Endodermal cell (in vitro differentiated cells): ENCODE measurements at places on chromosomes 1 and 21. TPM values are rescaled to one million over a fixed set of nuclear protein-coding genes. Genes with fewer than 3 reads are reported as not detected.

Gene KANK4
- total RNA-seq = 0.43 and 0.70 TPM in 2 replicates

Gene LRRC53
- not detected in 2 replicates for total RNA-seq

Gene HHAT
- 9.6 to 12.4 TPM (median 9.8 TPM) in 3 replicates for total RNA-seq

Gene TRIM46
- 4.2 and 5.1 TPM in 2 replicates for total RNA-seq

Gene C8B
- total RNA-seq = not detected in 2 replicates

Gene SIK1
- total RNA-seq = 3.8 and 4.0 TPM in 2 replicates

Gene SF3B4
- 85.8 and 95.0 TPM in 2 replicates for total RNA-seq

Gene CGN
- 32.6 to 41.7 TPM (median 39.7 TPM) in 3 replicates for total RNA-seq

Gene PLA2G2F
- not detected in 3 replicates for total RNA-seq

Gene COL8A2
- total RNA-seq = 0.15 to 0.49 TPM (median 0.18 TPM) in 3 replicates

Gene S100A7A
- not detected in 3 replicates for total RNA-seq

Gene BEND5
- total RNA-seq = 5.9 and 6.1 TPM in 2 replicates

Gene TESK2
- total RNA-seq = 9.4 and 10.3 TPM in 2 replicates

Gene RGS7
- total RNA-seq = 1.0 and 1.6 TPM in 2 replicates

Gene PHLDA3
- total RNA-seq = 9.6 to 16.1 TPM (median 10.0 TPM) in 3 replicates

Gene SPRR3
- not detected in 3 replicates for total RNA-seq

Gene WDR77
- total RNA-seq = 24.9 to 62.8 TPM (median 60.4 TPM) in 3 replicates

Gene RBP7
- 0.77 to 1.1 TPM (median 1.0 TPM) in 3 replicates for total RNA-seq

Gene ERMAP
- total RNA-seq = 4.1 to 5.9 TPM (median 5.1 TPM) in 3 replicates

Gene ZBTB8A
- total RNA-seq = 11.7 to 26.2 TPM (median 25.3 TPM) in 3 replicates

Gene UBASH3A
- not detected in 2 replicates for total RNA-seq

Gene OR2L2
- total RNA-seq = 0.07 and 0.13 TPM in 2 replicates

Gene TNFRSF9
- not detected in 2 replicates for total RNA-seq

Gene RGS8
- total RNA-seq = 5.6 to 7.8 TPM (median 6.0 TPM) in 3 replicates

Gene HNRNPU
- total RNA-seq = 556 and 563 TPM in 2 replicates

Gene FCRLB
- total RNA-seq = 0.16 and 0.22 TPM in 2 replicates

Gene SPATA46
- total RNA-seq = not detected in 2 replicates

Gene CLK2
- 69.8 to 80.5 TPM (median 70.7 TPM) in 3 replicates for total RNA-seq

Gene TEDDM1
- not detected in 3 replicates for total RNA-seq

Gene CDC7
- 39.5 and 44.7 TPM in 2 replicates for total RNA-seq

Gene CDA
- 1.3 to 5.3 TPM (median 2.5 TPM) in 3 replicates for total RNA-seq

Gene HSD3B1
- not detected in 2 replicates for total RNA-seq

Gene SYCP1
- not detected in 3 replicates for total RNA-seq

Gene HES3
- not detected in 3 replicates for total RNA-seq

Gene SLC45A1
- 0.29 TPM in 1 of 3 replicates, not detected in the others for total RNA-seq

Gene ADORA1
- total RNA-seq = 1.1 to 2.1 TPM (median 2.0 TPM) in 3 replicates

Gene HMGCS2
- not detected in 3 replicates for total RNA-seq

Gene S100A7
- not detected in 3 replicates for total RNA-seq

Gene ZNF593OS
- not detected in 2 replicates for total RNA-seq

Gene APOBEC4
- not detected in 3 replicates for total RNA-seq

Gene DEPDC1
- total RNA-seq = 22.4 to 40.0 TPM (median 35.5 TPM) in 3 replicates

Gene RNU1-2
- total RNA-seq = 2,483 and 2,807 TPM in 2 replicates

Gene TCHHL1
- not detected in 3 replicates for total RNA-seq

Gene PADI2
- total RNA-seq = 2.7 to 4.6 TPM (median 2.8 TPM) in 3 replicates

Gene MATN1
- total RNA-seq = 0.18 TPM in 1 of 2 replicates, not detected in the other

Gene GJC2
- total RNA-seq = 0.47 and 0.53 TPM in 2 replicates

Gene IFI44L
- not detected in 2 replicates for total RNA-seq
